ENCODE measurements at places on chromosomes 4 and X.
A peak's percentile ranks its signal among the peaks of the same experiment; 100 is the strongest.

- no peak for DNase-seq
Observed at GRCh38 chrX:120335289-120335688, 24.0 kb upstream of the TMEM255A start.

DNA sequence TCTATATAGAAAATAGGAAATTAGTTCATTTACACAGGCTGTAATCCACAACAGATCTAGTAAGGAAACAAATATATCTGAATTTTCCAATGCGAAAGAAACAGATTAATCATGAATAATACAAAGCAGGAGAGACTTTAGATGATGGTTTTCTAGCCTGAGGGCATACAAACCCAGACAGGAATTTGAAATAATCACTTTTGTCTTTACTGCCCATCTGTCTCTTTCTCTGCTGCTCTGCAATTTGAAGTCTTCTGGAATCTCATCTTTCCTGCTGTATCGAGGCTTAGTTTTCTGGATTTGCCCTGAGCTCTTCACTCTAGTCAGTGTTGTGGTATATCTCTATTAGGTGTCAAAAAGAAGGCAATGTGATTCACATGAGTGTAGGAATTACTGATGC is 711.8 kb upstream of the FAM241A start:
- DNase-seq, result no peak

GRCh38 chr4:89949782-89950387 is 55.2 kb downstream of the MMRN1 start:
- no peak for DNase-seq

GRCh38 chr4:108502356-108502755 is 118.0 kb upstream of the RPL34 start:
- DNase-seq, result no peak

DNA sequence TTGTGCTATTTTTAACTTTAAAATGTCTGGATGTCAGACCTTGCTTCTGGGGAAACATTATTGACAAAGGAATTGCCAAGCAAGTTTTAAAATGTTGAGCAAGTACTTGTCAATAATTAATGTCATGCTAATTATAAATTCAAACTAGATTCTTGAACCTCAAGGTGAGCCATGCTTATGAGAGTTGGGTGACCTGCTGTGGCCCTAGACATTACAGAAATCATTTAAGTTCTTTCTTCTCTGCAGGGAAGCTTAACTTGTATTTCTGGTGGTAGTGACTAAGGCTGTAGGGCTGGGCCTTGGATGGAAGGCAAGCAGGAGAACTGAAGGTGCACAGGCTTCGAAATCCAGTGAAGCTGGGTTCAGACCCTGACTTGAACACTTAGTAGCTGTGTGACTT is 14.8 kb upstream of the UCHL1 start:
- no peak for DNase-seq

DNA sequence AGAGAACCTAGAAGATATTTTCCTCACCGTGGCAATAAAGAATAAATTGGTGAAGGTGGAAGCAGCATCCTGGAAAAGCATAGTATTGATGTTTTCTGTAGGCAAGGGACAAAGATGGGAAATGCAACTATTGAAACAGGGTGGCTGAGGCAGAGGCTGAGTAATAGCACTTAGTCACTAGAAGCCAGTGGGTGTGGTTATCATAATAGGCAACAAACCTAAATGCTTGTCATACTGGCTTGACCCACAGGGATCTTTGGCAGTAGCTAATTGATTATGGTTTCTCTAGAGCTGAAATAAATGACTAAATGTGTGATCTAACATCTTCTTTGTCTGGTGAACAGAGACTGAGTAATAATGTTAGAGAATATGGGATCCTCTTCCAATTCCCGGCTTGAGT is 353.6 kb upstream of the RPS6KA3 start:
- no peak for DNase-seq

DNA sequence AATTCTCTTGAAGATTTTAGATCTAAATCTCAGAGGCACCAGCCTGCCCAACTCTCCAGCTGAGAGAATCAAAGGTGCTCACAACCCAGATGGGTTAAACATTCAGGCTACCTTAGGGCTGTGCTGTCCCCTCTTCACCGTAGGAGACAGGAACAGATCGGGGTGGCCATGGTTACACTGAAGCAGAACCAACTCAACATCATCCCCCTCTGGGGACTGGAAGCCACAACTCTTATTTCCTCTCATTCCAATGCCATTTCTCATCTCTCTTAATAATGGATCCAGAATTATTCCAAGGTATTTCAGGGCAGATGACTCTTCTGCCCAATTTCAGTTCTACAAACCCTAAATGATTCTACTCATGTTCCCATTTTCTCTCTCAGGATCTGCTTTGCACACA is 109.7 kb downstream of the NKX6-1 start:
- no peak for DNase-seq

- no peak for DNase-seq
Observed at GRCh38 chr4:102247041-102247440, 98.2 kb downstream of the SLC39A8 start.

DNA sequence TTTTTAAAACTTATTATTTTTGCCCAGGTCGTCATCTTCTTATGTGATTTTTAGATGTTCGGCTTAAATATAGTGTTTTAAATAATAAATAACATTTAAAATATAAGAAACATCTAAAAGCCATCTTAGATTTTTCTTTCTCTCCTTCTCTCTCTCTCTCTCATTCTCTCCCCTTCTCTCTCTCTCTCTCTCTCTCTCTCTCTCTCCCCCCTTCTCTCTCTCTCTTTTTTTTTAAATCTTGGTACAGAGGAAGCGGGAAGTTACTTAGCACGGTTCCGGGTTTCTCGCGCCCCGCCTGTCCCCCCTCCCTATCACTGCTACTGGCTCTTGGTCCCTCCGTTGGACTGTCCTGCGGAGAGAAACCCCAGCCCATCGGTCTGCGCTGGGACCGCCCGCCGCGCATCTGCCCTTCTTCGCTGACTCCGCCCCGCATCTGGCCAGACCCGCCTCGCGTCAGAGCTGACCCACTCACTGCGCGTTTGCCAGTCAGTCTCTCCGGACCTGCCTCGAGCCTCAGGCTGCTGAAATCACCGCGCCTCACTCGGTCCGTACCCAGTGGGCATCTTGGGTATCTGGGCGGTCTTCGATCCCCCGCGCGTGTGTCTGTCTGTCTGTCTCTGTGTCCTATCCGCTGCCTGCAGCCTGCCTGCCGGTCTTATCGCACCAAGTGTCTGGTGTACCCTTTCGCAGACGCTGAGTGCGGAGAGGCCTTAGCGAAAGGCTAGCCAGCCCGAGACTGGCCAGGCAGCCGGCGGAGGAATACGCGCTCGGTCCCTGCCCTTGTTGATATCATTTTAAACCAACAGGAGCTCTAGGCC is at the start of gene PABPC5:
TSS of gene PABPC5 (plus strand) at position 489 of the 818 bp plus-strand sequence. CDS start 739 bp downstream, outside the sequence.
- peak; percentile 67 for DNase-seq

DNA sequence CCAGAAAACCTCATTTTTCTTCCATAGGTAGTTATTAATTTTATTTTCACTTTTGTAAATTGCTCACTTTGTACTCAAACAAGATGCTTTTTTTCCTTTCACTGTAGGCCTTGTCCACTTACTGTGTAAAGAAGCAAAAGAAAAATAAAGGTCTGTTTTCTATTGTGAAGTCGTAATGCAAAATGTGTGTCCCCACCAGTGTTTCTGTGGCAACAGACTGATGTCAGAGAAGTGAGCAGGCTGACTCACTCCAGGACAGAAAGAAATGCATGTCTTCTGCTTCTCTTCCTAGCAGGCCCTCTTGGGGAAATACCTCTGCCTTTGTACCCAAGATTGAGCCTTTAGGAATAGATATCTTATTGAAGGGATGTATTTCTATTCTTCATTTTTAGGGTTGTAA is 30.3 kb downstream of the INPP4B start:
- no peak for DNase-seq

DNA sequence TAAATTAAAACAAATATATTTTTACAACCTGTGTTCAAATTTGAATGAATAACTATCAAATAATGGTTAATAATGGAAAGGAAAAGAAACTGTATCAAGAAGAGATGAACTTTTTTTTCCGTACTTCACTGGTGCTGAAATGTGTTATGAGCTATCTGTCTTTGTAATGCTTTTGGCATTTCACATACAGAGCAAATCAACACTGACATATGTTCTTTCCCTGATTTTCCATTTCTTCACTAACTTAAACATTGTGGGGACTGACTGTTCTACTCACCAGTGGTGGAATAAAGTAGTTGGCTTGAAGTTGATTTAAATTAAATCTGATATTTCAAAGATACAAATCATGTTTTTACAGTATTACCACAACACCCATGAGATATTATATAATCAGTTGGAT is 304.0 kb upstream of the BMP3 start:
- no peak for DNase-seq

- no peak for DNase-seq
Observed at GRCh38 chr4:113951263-113951662, 28.2 kb downstream of the ARSJ start.

GRCh38 chr4:153553819-153554170 is 87.6 kb downstream of the TMEM131L start:
- DNase-seq, result no peak

GRCh38 chr4:150439451-150439933 is 142.5 kb upstream of the MAB21L2 start:
- no peak for DNase-seq
